Hematopoietic multipotent progenitor cell treated with erythropoietin and hydrocortisone succinate and interleukin-3 and kit ligand, for 15 days (in vitro differentiated cells): ENCODE measurements at places on chromosomes 4 and X.

DNA sequence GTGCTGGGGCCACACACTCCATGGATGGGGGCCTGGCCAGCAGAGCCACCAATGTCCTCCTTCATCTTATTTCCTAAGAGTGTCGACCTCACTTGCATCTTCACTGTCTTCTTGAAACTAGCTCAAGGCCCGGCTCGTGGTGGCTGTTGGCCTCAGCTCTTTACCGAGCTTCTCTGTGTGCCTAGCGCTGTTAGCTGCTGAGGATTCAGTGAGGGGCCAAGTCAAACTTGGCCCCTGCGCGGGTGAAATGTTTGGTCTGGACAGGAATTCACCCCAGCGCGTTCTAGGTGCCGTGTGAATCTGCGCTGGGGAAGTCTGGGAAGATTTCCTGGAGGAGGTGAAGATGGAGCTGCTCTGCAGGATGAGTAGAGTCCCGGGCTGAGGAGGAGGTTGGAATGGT is 8.5 kb downstream of the SORCS2 start:
- no peak for DNase-seq

GRCh38 chr4:106365613-106366012 is 3.0 kb downstream of the GIMD1 start:
- DNase-seq, result no peak

- DNase-seq, result peak; percentile 48
Observed at GRCh38 chr4:27010334-27010940, 149.8 kb downstream of the STIM2 start.

DNA sequence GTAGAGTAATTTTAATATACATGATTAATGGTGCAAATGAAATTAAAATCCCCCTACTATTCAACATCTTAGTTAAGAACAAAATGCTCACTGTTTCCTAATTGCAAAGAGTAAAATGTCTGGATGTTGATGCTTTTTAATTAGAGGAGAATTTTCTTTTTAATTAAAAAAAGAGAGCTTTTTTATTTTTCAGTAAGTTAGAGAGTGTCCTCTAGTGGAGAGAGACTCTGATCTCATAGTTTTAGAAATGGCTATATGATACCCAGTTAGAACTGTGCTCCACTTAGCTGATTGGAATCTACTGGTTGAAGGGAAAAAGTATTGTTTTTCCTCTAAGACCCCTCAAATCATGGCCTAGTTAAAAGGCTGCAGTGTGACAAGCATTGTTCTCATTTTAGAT is 312.0 kb upstream of the MAGEB2 start:
- no peak for DNase-seq

- DNase-seq, result no peak
Observed at GRCh38 chr4:127012549-127012948, 620.2 kb upstream of the INTU start.

DNA sequence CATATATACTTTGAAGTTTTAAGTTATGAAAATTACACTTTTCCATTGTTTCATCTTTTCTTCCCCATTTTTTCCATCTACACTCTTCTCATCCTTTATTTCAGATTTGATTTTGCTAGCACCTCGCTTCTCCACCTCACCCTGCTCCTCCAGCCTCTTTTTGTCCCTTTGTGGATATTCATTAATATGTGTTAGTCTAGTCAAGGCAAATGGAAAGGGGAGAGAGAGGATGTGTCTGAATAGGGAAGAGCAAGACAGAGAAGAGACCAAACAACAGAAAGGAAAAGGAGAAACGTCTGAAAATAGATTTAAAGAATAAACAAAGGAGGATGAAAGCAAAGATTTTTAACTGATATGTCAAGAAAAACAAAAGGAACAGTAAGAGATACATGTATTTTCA is 24.1 kb downstream of the GPM6A start:
- DNase-seq, result no peak

GRCh38 chr4:54234497-54235205 is 5.6 kb downstream of the PDGFRA start:
- DNase-seq, result no peak

- DNase-seq, result no peak
Observed at GRCh38 chr4:19803406-19803805, 448.3 kb upstream of the SLIT2 start.

DNA sequence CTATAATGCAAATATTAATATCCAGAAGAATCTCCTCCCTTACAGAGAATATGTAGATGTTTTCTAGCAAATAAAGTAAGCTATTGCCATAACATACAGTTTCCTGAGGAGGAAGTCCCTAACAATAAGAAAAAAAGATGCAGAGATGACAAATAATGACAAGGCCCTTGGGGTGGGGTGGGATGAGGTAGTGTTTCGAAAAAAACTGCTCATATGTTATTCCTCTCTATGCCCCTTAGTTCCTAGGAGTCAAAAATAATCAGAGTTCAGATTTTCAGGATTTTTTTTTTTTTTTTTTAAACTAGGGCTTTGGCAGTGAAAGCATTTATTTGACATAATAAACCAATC is 99.0 kb downstream of the ZAR1 start:
- DNase-seq, result no peak

DNA sequence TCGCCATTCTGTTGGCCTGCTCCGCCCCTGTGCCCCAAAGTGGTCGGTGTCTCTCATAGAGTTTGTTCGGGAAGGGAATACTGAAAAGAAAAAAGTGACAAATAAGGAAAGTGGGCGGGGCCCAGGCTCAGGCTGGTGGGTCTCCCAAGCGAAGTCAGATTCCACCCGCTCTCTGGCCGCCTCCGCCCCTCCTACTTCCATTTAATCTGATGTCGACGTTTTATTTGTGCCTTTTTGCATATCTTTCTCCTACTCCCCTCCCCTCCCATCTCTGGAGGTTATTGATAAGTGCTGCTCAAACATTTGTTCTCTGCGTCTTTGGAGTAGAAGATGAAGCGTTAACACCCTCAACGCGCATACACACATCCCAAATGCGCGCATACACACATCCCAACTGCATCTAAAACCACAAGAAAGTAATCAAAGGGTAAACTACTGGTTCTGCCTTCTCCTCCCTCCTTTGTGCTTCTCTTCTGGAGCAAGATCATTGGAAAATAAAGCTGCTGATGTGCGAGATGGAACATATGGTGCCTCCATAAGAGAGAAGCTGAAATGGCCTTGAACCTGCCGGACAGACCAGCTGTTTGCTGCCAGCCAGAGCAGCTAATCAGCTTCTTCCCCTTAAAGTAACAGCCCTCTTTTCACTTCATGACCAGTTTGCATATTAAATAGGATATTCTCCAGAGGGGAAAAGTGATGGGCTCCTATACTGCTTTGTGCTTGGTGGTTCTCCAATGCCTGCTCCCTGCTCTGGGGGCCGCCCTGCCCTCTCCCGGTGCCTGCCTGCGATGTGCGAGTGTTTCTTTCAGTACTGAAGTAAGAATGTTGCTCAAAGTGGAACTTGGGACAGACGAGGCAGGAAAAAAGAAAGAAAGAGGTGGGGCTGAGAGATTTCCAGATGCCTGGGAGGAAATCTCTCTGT is 3.1 kb downstream of the MAMLD1 start:
- peak; percentile 70 for DNase-seq

GRCh38 chrX:135931644-135932487 is 38.4 kb downstream of the SAGE1 start:
- DNase-seq, result peak; percentile 32

DNA sequence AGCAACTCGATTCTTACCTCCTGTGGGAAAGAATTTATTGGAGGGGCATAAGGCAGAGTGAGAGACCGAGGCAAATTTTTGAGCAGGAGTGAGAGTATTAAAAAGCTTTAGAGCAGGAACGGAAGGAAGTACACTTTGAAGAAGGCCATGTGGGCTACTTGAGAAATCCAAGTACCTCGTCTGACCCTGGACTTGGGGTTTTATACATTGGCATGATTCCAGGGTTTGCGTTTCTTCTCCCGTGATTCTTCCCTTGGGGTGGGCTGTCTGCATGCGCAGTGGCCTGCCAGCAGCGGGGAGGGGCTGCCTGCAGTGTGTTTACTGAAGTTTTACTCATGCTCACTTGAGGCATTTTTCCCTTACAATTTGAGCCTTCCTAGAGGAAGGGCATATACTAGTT is 3.4 kb downstream of the GALNT7 start:
- no peak for DNase-seq

GRCh38 chr4:121934635-121935034 is 17.2 kb downstream of the TRPC3 start:
- no peak for DNase-seq

DNA sequence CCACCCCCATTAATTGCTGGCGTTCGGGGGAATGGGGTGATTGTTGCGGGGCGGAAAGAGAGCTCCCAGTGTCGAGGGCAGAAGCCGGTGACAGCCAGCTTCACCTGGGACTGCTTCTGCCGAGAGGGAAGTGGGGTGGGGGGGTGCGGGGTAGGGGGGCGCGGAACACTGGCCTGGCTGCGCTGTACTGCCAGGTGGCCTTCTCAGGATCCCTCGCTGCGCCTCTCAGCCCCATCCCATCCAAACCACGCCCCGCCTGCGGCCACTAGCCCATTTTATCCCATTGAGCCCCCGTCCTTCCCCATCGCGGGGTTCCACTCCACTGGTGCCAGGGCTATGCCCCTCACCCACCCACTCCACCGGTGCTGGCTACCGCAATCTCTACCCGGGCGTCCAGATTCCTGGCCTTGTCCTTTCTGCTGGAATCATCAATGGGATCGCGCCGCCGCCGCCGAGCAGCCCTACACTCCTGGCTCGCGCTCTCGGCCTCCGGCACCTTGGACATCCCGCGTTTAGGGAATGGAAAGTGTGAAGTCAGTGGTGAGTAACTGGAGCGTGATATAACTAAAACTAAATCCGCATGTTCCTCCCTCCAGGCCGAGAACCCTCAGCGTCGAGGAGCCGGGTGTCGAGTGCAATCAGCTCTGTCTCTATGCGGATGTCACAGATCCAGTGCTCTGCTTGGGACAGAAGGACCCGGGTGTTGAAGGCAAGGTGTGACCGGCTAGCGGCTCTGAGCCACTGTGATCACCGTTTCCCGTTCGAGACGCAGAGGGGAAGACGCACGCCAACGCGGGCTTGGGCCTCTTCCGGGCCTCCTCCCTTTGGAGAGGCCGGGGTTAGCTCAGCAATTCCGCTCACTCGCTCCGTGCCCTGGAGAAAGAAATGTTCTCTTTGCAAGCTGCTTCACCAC is 20.5 kb downstream of the NKX3-2 start:
- DNase-seq, result no peak

GRCh38 chr4:184293552-184293951 is 75.9 kb upstream of the ENPP6 start:
- no peak for DNase-seq

DNA sequence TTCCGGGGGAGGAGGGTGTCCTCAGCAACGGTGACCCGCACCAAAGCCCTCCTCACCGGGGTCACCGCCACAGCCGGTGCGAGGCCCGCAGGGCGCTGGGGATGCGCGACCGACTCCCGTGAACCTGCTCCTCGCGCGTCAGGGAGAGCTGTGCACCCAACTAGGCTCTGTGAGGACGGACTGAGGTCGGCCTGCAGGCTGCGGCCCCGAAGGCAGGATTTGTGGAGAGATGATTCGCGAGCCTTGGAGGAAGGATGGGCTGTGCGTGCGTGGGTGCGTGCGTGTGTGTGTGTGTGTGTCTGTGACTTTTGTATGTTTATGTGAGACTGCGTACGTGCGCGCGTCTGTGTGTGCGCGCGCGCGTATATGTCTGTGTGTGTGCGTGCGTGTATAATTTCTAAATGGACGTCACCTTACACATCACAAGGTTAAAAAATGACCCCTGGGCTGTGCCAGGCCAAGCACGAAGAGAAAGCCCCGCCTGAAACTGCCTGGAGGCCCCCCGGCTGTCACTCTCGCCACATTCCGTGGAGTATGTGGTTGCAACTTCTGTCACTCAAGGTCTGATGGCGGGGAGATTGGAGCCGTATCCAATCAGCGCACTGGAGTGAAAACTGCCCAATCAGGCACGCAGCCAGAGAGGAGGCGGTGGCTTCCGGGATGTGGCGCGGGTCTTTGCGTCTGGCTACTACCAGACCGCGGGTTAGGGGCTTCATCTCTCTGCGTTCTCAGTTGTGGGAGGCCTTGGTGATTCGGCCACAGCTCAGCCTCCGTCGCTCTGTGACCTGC is at the start of gene ZNF141:
Gene ZNF141 (plus strand): TSS at position 672 of the 789 bp plus-strand sequence. CDS start 170 bp downstream, outside the sequence.
- peak; percentile 71 for DNase-seq

GRCh38 chrX:32662516-32662915 is 548.8 kb downstream of the DMD start:
- DNase-seq, result no peak

DNA sequence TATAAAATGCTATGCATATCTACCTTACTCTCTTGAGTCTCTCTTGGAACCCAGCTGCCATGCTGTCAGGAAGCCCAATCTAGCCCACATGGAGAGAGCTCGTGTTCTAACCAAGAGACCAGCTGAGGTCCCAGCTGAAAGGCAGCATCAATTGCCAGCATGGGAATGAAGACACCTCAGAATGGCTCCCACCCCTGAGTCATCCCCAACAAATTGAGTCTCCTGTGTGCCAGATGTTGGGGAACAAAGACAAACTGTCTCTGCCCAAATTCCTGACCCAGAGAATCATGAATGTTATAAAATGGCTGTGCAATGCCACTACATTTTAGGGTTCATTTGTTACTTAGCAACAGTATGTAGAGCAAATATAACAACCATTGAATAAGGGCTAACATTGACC is 105.2 kb upstream of the STX18 start:
- DNase-seq, result no peak

DNA sequence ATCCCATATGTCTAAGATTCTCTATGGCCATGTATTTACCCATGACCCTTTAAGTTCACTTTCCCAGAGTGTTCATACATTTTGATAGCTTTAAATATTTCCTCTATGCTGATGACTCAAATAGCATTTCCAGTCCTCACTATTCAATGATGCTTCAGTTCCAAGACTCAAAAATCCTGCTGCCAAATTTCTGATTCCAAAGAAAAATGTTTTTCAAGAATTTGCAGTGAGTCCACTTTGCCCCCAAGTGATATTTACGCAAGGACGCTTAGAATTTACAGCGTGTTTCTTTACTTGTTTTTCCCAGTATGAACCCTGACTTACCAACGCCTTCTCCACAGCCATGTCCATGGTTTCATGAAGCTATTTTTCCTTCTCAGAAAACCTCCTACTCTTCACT is 127.9 kb upstream of the PCDH18 start:
- DNase-seq, result no peak

- no peak for DNase-seq
Observed at GRCh38 chr4:130322439-130322838, 1226.5 kb downstream of the C4orf33 start.

DNA sequence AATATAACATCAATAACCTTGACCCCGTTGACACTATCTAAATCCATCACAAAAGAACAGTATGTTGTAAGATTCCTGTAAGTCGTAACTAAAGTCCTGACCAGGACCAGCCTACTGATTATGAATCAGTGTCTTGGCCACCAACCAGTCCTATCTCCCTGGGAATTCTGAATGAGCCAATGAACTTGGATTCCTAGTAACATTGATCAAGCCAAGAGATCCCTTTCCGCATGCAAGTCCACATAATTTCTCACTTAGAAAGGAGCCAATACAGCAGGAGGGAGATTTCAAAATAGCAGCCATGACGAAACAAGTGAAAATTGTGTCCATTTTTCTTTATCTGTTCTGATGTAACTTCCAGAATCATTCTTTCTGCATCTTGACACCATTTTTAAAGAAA is 9.5 kb downstream of the XPNPEP2 start:
- no peak for DNase-seq
